ENCODE measurements at places on chromosomes 5 and 9.

- no peak for ATAC-seq
These were observed 33.6 kb upstream of the ACOT12 start for GRCh38 chr5:81427566-81427965.

DNA sequence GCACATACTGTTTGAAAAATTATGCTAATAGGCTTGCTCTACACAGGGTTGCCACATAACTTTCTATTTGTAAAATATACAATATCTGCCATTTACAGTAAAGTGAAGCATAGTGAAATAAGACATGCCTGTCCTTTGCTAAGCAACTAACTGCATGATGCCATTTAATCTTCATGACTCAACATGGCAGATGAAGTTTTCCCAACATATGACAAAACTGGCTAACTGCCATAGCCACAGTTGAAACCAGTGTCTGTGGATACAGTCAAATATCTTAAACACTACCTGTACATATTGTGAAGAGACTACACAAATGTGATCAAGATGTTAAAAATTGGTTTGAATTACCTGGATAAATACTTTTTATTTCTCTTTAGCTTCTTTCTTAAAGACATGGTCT is 3.1 kb upstream of the DMAC1 start:
- no peak for ATAC-seq

DNA sequence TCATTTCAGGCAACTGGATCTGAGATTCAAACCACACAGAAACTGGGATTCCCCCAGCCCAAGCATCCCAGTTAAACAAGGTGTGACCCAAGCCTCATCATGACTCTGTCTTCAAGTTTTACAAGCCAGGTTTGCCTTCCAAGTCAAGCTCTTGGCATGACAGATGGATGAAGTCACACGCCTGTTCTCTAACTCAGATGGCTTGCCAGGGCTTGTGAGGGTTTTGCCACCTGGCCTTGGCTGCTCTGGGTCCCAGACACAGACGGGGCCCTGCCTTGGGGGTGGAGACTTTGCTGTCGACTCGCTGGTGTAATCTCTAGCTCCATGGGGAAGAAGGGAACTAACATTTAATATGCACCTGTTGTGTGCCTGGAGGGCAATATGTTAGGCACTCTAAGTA is 95.8 kb upstream of the RARS1 start:
- ATAC-seq, result no peak

GRCh38 chr5:176730815-176731475 is 79.4 kb upstream of the UNC5A start:
- no peak for ATAC-seq

DNA sequence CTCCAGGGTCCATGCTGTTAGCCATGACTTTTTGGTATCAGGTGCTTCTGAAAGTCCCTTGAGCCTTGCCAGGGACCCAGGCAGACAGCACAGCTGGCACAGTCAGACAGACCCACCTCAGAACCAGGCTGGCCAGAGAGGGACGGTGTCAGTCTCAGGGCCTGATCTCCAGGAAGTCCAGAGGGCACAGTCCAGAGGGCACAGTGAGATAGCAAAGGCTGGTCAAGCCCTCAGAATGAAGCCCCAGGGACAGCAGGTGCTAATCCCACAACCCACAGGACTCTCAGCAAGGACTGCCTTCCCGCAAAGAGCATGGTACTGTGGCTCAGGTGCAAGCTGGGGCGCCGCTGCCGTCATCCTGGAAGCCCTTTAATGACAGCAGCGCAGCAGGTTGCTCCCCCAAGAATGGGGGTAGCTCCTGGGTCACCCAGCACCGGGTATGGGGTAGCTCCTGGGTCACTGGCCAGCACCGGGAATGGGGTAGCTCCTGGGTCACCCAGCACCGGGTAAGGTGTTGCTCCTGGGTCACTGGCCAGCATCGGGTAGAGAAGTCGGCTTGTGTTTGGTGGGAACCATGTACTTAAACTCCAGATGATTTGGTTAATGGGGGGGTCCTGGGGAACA is 105.6 kb upstream of the PHYKPL start:
- ATAC-seq, result no peak

GRCh38 chr9:1421436-1421835 is 371.3 kb downstream of the DMRT2 start:
- ATAC-seq, result no peak

DNA sequence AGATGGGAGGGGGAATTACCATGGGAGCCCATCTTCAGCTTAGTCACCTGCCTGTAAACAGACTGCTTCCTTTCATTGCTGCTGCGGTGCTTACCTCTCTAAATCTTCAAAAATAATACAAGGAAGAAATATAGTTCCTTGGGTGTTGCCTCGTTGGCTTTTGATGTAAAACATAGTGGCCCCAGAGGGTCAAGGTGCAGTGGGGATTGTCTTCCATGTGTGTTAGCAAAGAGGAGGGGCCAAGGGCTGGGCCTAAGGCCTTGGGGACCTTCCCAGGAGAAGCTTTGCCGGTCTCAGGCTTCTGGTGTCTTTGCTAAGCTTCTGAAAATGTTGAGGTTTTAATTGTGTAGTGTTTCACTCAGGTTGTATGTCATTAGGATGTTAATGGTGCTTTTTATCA is 90.0 kb downstream of the PDE8B start:
- no peak for ATAC-seq

- ATAC-seq, result no peak
These were observed 125.4 kb downstream of the PARP8 start for GRCh38 chr5:50791813-50792212.

- ATAC-seq, result no peak
These were observed 17.8 kb upstream of the ERMP1 start for GRCh38 chr9:5850724-5851122.

DNA sequence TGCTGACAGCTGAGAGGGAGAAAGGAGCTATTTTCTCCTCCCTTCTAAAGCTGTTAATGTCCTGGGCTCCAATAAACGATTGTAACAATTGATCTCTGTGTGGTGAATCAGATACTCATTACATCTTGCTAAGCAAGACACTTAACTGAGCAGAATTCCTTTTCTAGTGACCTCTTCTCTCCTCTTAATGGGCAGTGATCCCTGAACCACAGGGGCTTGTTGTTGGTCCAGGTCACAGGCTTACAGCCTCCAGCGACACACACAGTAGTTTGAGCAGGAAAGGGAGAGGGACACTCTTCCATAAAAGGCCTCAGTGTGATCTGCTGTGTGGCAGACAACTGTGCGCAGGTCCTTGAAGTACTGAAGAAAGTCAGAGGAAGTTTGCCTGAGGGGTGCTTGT is 58.5 kb upstream of the MYO10 start:
- ATAC-seq, result peak; percentile 47

DNA sequence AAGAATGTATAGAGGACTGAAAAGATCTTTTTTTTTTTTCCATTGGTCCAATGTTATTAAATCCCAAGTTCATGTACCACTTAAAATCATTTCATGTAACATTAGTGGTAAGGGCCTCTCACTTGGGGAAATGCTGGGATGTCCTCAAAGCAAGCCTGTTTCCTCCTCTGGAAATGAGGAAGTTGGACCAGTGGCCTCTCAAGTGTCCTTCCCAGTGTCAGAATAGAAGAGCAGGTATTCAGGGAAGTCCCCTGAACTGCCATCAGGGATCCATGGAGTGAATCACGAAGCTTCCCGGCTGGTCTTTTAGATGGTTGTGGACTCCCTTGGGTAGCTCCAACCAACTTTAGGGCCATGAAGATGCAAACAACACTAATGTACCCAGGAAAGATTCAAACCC is 55.2 kb upstream of the AFAP1L1 start:
- ATAC-seq, result no peak

- ATAC-seq, result peak; percentile 66
These were observed 46.6 kb downstream of the TMEM252 start for GRCh38 chr9:68493958-68494577.

GRCh38 chr9:4096121-4096520 is 203.7 kb downstream of the GLIS3 start:
- no peak for ATAC-seq

DNA sequence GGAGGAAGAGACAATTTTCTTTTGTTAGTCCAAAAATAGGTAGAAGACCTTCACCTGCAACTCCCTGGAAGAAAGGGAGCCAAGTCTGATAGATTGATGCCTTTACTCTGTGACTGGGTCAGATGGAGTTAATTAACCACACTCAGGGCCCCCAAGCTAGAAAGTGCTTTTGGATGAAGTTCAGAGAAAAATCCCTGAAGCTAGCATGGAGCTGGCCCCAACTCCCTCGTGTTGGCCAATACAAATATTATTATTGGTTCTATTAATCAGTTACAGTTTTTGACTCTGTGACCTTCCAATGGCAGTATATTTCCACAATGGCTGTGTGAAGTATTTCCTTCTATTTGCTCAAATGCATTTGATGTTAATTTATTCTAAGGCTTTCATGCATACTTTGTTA is 1753.5 kb downstream of the EFNA5 start:
- ATAC-seq, result no peak

DNA sequence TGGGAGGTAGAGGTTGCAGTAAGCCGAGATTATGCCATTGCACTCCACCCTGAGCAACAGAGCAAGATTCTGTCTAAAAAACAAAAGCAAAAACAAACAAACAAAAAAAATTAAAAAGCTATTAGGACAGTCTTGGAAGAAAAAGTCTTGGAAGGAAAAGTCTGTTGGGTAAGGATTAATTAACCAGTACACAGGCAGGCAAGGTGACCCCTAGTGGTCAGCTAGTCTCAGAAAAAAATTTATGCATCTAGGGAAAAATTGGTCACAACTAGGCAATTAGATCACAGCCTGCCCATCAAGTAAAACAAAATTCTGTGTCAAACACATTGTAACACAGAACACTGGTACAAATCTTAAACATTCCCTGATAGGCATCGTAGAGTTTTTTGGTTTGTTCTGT is 6.7 kb upstream of the ANKRD18B start:
- ATAC-seq, result peak; percentile 35

DNA sequence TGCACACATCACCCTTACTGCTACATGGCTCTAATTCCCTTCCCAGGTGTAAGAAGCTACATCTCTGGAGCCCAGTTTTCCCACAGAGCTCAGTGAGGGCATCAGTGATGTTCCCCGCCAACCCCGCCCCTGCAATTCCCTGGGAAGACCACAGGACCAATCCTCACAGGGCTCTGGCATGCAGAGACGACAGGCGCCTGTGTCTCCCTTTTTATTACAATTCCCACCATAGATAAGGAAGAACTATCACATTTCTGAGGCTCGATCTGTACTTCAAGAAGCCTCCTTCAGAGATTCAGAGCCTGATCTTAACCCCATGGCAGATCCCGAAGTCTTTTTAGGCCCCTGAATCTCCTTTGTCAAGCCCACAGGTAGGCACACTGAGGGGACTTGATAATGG is at the start of gene OR1L6:
OR1L6 (plus strand) TSS at position 301 of the 400 bp plus-strand sequence. CDS start 7,545 bp downstream, outside the sequence.
- no peak for ATAC-seq

DNA sequence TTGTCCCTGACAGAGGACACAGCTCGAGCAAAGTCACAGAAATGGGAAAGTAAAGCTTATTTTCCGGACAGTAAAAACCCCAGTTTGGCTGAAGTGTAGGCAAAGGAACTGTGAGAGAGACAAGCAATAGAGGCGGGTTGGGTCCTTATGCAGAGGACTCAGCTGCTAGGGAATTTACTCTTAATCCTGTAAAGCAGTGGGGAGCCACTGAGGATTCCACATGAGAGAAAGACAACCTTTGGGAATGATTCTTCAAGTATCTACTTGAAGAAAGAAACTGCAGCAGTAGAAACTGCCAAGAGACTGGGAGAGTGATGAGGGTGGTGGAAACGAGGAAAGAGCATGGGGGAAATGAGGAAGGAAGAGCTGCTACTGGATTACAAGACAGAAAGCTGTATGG is 20.2 kb downstream of the ASTN2 start:
- ATAC-seq, result no peak

- ATAC-seq, result no peak
These were observed 18.6 kb downstream of the BRD3 start for GRCh38 chr9:134049236-134049635.

All from motor neuron (in vitro differentiated cells).